Immature natural killer cell (primary cell): ENCODE measurements at places on chromosomes 1 and 21. TPM values are rescaled to one million over a fixed set of nuclear protein-coding genes. Genes with fewer than 3 reads are reported as not detected.

DNA sequence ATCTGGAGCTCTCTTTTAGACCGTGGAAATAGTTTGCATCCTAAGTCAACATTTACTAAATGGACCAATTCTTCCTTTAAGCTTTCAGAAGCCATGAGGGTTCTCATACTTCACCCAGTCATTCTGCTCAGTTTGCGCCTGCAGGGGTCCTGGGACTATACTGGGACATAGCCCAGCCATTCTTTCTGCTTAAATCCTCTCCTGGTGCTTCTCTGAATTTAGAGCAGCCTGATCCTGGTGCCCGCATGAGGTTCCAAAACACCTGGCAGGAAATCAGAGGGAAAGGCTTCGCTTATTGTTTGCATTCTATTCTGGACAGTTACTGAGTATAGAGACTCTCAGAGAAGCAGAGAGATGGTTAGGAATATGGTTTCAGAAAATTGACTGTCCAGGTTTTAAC, 27.0 kb downstream of the TNN start:
- no peak for DNase-seq

DNA sequence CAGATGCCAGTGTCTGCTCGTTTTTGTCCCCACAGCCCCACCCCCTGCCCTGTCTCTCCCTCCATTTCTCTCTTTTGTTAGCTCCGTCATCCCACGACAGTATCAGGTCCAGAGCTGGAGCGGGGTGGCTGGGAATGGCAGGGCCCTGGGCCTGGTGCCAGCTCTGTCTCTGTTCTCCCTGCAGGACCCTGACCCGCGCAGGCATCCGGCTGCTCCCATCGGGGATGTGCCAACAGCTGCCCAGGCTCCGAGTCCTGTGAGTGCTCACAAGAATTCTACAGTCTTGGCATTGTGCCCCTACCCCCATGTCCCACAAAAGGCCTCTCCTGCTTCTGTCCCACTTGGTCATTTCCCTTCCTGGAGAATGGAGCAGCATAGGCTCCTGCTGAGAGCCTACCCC, 37.4 kb downstream of the UBE2T start:
- DNase-seq: no peak

DNA sequence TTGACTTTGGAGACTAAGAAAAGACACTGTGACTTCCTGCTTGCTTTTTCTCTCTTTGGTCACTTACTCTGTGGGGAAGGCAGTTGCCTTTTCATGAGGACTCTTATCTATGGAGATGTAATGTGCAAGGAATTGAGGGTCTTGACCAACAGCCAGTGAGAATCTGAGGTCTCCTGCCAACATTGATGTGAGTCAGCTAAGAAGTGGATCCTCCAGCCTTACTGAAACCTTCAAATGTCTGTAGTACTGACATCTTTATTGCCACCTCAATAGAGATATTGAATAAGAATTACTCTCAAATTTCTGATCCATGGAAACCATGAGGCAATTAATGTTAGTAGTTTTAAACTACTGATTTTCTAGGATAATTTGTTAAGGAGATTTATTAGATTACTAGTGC, 598.4 kb downstream of the ADGRL2 start:
- no peak for DNase-seq

DNA sequence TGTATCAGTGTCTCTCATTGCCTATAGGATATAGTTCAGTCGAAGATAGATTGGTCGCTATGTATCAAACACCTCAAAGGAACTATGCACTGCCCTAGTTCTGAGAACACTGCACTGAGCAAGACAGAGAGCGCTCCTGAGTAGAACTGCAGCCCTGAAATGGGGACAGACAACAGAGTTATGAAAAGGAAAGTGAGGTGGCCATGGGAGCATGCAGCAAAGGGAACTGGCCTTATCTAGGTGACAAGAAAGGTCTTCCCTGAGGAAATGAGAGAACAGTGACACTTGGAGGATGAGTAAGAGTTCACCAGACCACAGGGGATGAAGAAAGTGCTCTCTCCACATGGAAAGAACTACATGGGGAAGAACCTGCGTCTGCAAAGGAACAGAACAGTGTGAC, 7.5 kb upstream of the G0S2 start:
- no peak for DNase-seq

DNA sequence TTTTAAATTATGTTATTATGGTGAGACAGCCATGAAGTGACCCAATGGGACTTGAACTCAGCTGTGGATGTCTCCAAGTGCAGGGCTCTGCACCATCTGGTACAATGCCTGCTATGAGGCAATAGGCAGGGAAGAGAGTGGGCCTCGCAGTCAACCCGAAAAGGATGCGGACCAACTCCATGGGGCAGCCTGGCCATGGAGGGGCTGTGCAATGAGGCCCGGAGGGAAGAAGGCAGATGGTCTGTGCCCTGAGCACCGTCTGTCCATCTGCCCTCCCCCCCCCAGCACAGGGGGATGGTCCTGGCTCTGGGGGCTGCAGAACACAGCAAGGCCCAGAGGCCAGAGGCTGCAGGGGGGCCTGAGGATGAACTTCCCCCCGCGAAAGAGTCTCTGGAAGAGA, 17.0 kb downstream of the ESPN start:
- no peak for DNase-seq

The AQP10 gene
- polyA plus RNA-seq: 0.24 TPM

The EIF3I gene
- polyA plus RNA-seq: 189 TPM

The FAAH gene
- 1.8 TPM for polyA plus RNA-seq
